ENCODE measurements at places on chromosomes 5 and 9.

DNA sequence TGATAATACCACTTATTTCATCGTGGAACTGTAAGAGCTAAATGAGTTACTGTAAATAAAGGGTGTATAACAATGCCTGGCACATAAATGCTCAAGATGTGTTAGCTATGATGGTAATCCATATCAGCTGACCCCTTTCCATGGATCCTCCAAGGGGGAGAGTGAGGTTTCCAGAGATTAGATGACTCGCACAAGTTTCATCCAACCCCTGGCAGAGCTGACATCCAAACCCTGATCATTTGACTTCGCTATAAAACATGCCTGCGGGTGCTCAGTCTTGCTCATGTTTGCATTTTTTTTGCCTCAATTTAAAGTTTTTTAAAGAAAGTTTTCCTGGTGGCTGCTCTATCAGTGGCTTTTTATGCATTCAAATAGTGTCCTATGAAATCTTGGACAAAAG is 145.7 kb upstream of the SMIM23 start:
- no peak for DNase-seq

- DNase-seq, result no peak
Observed at GRCh38 chr9:36959681-36960574, 74.1 kb downstream of the PAX5 start.

DNA sequence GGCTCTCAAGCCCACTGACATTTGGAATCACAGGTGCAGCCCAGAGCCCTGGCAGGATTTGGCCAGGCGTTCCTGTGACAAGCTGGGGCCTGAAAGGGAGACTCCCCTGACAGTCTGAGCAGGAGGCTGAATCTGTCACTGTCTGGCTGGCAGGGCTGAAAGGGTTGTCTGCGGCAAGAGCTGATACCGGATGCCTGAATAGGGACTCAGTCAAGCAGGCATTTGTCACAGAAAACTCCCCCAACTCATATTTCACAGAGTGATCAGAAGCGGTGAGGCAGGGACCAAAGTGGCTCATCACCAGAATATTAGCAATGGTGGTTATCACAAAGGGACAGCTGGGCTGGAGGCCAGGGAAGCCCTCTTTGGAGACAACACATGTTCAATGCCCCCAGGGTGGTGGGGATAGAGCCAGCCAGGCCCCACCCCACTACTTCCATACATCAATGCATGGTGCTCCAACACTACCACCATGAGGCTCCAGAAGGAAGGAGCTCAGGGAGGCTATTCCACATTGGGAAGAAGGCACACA is 295.5 kb downstream of the DTWD2 start:
- no peak for DNase-seq

DNA sequence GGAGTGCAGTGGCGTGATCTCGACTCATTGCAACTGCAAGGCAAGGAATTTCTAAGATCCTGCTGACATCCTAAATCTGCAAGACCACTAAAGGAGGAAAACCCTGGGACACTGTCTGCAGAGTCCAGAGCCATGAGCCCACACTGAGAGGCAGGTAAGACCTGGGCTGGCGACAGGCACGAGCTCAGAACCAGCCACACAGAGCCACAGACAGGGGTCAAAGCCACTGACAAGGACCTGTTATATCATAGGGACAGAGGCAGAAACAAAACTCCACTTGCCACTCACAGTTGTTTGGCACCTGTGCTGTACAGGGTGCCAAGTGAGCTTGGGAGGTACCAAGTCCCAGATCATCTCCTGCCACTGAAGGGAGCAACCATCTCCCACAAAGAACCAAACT is 34.2 kb downstream of the IPPK start:
- DNase-seq, result no peak

DNA sequence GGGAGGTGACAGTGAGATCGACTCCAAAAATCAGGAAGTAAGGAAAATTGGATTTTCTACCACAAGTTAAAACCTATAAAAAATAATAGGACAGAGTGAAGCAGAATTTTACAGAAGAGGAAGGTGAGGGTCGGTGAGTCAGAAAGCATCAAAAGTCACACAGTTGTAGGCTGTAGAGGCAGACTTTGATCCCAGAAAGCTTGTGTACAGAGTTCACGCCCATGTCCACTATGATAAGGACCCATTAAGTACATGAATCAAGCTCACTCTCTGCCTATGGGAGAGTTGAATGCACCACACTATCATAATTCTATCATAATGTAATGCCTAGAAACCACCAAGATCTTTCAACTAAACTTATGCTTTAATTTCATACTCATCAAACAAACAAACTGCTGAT is 291.2 kb downstream of the PRELID2 start:
- DNase-seq, result no peak

DNA sequence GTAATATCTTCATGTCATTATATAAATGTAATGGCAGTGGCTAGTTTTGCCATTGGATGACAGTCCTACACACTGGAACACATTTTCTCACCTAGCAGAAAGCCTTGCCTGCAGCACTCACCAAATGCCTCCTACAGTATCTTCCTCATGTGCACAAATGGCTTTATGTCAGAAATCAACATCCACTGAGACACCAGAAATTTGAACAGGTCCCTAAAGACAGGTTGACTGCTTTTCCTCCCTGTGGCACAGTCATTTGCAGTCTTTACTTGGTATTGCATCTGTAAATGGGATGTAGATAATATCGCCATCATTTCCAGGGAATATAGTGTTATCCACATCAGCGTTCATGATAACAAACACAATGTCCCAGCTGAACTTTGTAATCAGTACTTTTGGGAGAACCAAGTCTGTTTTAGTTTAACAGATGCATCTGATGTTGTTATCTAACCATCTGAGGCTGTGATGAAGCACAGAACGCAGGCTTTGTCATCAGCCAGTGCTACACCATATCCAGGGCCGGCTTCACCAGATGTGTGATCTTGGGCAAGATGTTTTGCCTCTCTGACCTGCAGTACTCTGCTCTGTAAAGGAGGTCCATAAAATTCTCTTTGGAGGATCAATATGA is 83.9 kb upstream of the TAS2R1 start:
- DNase-seq, result no peak

- no peak for DNase-seq
Observed at GRCh38 chr5:143574236-143574635, 170.8 kb upstream of the NR3C1 start.

DNA sequence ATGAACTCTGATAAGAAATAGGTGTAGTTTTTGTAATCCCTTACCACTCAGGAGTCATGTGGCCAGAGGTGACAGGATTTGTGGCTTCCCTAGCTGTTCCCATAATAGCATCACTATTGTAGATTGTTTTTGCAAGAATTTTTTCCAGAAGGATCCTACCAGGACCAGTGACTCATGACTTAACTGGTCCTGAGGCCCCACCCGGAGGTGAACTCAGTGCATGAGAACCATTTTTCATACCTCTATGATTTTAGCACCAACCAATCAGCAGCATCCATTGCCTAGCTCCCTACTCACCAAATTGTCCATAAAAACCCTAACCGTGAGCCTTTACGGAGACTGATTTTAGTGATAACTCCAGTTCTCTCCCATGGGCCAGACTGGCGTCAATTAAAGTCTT is 484.8 kb downstream of the PSAT1 start:
- DNase-seq, result no peak

GRCh38 chr9:109028457-109028856 is 15.2 kb upstream of the CTNNAL1 start:
- no peak for DNase-seq

DNA sequence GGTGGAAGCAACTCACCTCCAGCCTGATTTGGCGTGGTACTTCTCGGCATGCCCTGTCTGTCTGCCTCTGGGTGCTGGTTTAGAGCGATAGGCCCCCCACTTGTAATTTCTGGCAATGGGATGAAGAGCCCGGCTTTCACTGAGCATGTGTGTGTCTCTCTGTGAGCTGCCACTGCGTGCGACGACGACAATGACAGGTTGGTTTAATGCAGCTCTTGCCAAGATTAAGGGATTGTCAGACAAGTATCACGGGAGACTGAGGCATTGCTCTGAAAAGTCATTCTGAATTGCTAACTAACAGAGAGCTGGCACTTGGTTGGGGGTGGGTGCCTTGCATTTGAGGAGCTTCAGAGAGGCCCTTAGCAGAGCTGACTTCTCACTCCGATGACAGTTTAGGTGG is 348.8 kb upstream of the CLINT1 start:
- DNase-seq, result no peak

- DNase-seq, result no peak
Observed at GRCh38 chr9:133163504-133164172, at the start of gene GBGT1. GBGT1 (minus strand) TSS chr9:133163914; CDS start chr9:133162412, 1,502 bp downstream.

DNA sequence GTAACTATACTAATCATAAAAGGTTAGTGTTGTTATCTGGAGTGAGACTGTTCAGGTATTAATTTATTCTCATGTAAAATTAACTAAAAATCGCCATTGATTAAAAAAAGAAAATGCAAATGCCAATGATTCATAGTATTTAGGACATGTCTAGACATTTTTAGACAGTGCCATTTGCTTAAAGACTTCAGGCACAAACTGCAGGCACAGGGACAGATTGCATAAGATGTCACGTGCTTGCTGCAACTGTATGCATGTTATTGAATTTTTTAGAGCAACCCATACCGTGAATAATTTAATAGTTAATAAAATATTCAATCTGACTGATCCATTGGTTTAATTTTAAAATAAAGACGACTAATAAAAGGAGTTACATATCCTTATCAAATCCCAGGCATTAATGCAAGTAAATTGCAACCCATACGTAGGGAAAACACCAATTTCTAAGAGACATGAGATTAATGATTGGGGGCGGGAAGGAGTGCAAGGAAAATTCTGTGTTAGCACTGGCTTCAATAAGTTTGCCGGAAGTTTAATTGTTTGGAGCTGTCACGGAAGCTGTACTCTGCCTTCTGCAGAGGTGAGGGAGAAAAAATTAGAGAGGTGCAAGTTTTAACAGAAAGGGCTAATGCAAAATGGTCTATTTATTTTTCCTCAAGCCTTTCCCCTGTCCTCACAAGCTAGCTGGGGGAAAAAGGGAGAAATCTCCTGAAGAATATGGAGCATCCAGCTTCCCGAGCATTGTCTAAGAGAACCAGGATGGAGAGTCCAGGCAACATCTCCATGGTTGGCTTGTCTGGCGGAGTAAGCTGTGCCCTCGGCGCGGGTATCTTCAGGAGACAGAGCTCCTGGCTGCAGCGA is 2.9 kb downstream of the EDIL3 start:
- DNase-seq, result no peak

GRCh38 chr5:169242175-169242848 is 58.6 kb downstream of the SLIT3 start:
- no peak for DNase-seq

- no peak for DNase-seq
Observed at GRCh38 chr5:77993141-77993854, 217.2 kb upstream of the TBCA start.

- no peak for DNase-seq
Observed at GRCh38 chr9:127095411-127095810, 27.0 kb downstream of the ANGPTL2 start.

GRCh38 chr9:83027153-83027891 is 35.6 kb downstream of the RASEF start:
- no peak for DNase-seq

DNA sequence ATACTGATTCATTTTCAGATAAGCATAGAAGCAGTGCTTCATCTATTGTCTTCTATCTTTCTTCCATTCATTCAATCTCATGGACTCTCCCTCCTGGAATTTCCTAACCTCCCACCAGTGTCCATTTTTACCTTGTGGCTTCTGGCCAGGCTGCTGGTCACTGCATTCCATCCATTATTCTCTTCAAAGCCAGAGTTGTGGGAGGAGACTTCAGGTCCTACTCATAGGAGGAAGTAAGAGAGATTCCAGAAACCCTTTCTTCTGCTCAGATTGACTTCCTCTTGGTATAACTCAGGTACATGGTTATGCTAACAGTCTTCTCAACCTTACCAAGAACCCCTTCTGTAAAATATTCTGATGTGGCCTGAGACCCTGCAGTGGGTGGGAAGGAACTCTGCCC is 153.3 kb upstream of the SLC12A2 start:
- no peak for DNase-seq
